ENCODE measurements at places on chromosomes 1 and 21.

- DNase-seq = no peak
Measured at GRCh38 chr1:21139601-21140000, 37.1 kb downstream of the EIF4G3 start.

DNA sequence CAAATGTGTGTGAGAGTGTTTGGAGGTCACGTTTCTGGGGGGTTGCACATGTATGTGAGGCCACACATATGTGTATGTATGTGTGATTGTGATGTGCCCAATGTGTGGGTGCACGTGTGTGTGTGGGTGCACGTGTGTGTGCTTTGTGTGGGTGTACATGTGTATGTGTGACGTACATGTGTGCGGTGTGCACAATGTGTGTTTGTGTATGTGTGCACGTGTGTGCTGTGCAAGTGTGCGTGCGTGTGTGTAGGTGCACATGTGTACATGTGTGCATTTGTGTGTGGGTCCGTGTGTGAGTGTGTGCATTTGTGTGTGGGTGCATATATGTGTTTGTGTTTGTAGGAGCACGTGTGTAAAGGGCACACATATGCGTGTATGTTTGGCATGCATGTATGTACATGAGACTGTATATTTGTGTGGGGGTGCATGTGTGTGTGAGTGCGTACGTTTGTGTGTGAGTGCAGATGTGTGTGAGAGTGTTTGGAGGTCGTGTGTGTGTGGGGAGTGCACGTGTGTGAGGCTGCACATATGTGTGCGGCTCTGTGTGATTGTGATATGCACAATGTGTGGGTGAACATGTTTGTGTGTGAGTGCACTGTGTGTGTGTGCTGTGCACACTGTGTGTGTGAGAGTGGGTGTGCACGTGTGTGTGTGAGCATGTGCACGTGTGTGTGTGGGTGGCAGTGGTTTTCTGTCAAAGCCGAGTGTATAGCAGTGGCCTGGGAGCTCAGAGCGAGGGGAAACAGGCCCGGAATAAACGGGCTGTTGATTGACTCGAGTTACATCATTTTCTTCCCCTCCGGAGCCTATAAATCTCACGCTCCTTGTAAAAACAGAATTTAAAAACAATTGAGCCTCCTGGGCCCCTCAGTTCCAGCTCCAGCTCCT, 132.7 kb upstream of the ARHGEF16 start:
- no peak for DNase-seq

GRCh38 chr1:115771094-115771846, 2.8 kb upstream of the CASQ2 start:
- DNase-seq = no peak

GRCh38 chr1:85295006-85295431, 18.6 kb upstream of the BCL10 start:
- peak; percentile 66 for DNase-seq

DNA sequence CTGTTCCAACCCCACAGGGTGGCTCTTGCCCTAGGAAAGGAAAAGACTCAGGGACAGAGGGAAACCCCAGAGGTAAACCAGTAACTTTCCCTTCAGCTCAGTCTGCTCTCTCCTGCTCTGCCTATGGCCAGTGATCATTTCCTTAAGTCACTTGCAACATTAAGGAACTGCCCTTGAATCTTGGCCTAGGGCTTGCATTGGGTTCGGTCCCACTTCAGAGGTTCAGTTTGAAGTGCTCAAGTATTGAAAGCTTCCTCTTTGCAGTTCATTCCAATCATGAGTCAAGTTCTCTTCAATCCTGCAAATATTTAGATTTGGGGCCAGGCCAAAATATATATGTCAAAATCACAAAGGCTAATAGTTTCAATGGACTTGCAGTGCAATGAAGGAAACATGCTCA, 97.7 kb upstream of the IRF2BP2 start:
- no peak for DNase-seq

- DNase-seq = no peak
Measured at GRCh38 chr1:62516600-62516999, 79.8 kb downstream of the USP1 start.

- no peak for DNase-seq
Measured at GRCh38 chr1:18599086-18599485, 31.6 kb upstream of the PAX7 start.

Data from ACHN (cell line).